ENCODE measurements at places on chromosomes 3 and 15.

- no peak for DNase-seq
Measured at GRCh38 chr3:70857916-70858315, 545.5 kb upstream of the MDFIC2 start.

DNA sequence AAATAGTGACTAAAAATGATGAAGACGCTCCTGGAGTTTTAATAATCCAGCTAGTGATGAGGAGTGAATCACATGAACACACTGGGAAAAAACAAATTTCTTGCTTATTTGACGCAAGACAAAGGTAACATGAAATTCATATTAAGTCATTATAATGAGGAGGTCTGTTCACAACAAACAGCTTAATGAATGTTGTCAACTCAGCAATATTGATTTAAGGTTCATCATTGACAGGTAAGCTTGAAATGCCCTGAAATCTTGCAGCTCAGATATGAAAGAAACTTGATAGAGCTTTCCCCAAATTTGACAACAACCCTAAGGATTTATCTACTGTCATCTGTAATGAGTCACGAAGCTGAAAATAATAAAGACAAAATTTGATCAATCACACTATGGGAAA lies 108.1 kb upstream of the SELENOK start:
- DNase-seq = no peak

DNA sequence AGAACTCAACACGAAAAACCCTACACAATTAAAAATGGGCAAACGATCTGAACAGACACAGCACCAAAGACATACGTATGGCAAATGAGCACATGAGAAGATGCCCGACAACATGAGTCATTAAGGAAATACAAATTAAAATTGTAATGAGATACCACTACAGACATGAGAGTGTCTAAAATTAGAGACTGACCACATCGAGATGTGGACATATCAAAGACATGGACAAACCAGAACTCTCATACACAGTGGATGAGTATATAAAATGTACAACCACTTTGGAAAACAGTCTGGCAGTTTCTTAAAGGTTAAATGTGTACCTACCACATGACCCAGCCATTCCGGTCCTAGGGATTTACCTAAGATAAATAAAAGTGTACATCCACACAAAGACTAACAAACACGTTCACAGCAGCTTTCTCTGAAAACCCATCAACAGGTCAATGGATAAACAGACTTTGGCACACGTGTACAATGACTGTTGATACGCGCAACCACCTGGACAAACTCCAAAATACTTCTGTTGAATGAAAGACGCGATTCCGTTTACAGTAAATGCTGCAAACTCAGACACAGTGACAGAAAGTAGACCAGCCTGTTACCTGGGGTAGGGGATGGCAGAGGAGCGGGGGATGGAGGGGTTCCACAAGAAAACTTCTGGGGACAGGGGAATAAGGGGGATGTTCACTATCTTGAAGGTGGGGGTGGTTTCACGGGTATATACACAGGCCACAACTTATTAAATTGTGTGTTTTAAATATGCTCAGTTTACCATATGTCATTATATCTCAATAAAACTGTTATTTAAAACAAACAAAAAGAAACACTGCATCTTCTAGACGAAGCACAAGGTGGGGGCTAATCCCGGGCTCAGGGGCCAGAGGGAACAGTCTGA lies 2.1 kb downstream of the TNK2 start:
- DNase-seq = no peak

- DNase-seq = no peak
Measured at GRCh38 chr3:72295962-72296450, 511.1 kb upstream of the PROK2 start.

DNA sequence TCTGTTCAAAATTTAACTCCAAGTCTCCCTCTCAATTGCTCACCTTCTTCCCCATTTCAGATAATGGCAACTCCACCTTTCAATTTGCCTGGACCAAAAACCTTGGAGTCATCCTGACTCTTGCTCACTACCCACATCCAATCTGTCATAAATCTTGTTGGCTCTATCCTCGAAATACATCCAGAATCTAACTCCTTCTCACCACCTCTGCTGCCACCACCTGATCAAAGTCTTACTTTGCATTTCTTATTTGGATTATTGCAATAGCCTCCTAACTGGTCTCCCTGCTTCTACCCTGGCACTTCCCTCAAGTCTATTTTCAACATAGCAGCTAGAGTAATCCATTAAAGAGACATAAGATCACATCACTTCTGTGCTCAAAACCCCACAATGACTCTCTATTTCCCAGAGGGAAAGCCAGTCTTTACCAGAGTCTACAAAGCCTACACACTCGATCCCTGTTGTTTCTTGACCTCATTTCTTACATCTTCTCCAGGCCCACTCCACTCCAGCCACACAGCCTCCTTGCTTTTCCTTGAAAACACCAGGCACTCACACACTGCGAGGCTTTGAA lies 86.6 kb downstream of the GPR156 start:
- DNase-seq = peak; percentile 28

DNA sequence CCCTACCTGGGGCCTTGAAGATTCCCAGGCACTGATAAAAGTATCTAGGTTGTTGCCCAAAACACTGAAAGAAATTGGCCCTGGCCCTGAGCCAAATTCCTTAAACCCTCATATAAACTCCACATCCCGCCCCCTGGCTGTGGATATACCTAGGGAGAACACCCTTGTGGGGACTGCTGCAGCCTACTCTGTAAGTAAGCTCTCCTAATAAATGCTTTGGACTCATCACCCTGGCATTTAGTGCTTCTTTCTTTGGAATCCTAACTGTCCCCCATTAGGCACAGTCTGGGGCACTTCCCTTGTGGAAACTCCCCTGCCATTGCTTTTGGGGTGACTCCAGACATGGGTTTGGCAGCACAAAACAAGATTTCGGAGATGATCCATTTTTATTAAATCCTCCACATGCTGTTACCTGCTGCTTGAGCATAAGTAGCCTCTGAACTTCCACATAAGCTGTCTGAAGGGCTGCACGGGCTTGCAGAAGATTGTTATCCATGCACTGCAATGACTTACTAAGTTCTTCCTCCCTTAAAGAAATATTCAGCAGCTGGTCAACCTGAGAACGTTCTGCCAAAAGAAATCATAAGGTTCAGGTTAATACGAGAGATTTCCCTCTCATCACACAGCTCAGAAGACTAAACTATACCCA lies 46.4 kb downstream of the ZNF106 start:
- no peak for DNase-seq

DNA sequence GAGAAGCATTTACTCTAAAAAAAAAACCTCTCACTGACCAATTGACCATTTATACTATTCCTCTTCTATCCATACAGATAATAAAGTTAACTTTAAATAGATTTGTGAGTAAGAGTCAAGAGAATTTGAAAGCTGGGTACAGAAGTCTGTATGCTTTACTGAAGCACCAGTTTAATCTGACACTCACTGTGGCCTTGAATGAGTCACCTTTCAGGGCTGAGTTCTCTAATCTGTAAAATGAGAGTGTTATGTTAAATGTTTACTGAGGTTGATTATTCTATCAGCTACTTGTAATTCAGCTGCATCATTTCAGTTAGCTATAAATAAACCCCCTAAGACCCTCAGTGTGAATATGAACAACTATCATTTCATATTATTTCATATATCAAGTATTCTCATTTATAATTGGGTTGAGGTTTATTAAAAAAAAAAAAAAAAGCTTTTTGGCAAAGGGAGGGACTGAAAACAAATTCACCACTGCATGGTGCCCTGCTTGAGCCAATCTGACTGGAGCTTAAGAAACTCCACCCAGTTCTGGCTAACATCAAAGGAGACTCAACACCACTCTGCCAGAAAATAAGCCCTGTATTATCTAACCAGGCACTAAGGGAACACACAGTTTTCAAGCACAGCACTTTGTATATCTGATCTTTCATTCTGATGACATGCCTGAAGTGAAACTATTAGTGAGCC lies 2.8 kb downstream of the MAP4 start:
- peak; percentile 24 for DNase-seq

All from Calu3 (cell line).